ENCODE measurements at places on chromosomes 4 and X.

GRCh38 chrX:110167952-110168451 is 149.9 kb downstream of the AMMECR1 start:
- DNase-seq: peak; percentile 19

- peak; percentile 9 for DNase-seq
Observed at GRCh38 chr4:38359113-38359512, 304.9 kb upstream of the KLF3 start.

DNA sequence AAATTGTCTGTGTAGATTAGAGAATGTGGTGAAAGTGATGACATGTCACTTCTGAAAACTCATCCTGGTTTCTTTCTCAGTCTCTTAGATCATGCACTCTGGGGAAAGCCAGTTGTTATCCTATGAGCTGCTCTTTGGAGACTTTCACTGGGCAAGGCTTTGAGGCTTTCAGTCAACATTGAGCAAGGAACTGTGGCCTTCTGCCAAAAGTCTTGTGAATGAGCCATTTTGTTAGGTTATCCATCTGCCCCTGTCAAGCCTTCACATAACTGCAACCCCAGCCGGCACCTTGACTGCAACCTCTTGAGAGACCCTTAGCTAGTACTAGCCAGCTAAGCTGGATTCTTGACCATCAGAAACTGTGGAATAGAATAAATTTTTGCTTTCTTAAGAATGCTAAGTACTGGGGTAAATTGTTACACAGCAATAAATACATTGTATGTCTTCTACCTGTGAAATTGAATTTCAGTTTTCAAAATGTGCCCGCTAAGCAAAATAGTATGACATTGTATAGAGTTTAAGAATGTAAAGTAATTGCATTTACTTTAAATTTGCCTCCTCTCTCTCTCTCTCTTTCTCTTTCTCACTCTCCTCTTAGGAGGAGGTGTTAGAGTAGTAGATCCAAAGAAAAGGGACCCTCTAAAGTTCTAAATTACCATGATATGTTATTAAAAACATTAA is 1273.0 kb downstream of the RAPGEF2 start:
- DNase-seq: no peak

GRCh38 chr4:88673886-88674285 is 23.7 kb downstream of the NAP1L5 start:
- no peak for DNase-seq

GRCh38 chrX:110050901-110051300 is 48.0 kb downstream of the TMEM164 start:
- DNase-seq: no peak

GRCh38 chr4:141501931-141502330 is 134.5 kb upstream of the IL15 start:
- no peak for DNase-seq

DNA sequence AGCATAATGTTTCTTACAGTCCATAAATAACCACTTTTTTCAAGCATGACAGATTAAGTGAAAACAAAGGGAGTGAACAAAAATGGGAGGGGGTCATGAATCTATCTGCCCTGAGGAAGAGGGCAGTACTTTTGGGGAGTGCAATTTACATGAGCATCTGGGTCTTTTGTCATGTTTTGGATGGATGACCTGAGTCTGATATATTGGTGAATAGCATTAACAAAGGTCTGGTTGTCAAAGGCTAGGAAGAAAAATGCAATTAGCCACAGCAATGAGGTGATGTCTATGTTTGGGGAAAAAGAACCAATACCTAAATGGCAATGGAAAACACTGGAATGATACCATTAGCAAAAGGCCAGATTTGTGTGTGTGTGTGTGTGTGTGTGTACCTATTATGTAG is 15.1 kb upstream of the MAD2L1 start:
- DNase-seq: no peak

DNA sequence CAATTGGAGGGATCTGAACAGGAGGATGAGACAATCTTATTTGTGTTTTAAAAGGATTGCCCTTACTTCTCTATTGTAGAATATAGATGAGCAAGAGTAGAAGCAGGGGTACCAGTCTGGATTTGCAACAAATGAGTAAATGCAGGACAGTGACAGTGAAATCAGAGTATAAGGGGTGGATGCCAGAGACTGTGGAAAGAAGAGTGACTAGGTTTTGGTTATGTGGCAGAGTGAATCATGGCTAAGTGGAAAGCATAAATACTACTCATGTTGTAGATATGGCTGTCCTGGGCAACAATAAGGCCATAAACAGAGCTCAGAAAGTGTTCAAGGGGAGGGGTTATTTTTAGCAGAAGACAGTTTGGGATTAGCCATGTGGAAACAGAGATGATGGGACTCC is 6.0 kb upstream of the VSIG4 start:
- DNase-seq: peak; percentile 47
